ENCODE measurements at places on chromosomes 7 and 10.

GRCh38 chr10:17671307-17671706 lies 27.4 kb downstream of the STAM start:
- no peak for DNase-seq

- DNase-seq: no peak
Observed at GRCh38 chr10:78732381-78732780, 336.4 kb upstream of the ZMIZ1 start.

GRCh38 chr7:22944022-22944421 lies 69.9 kb downstream of the HYCC1 start:
- no peak for DNase-seq

- no peak for DNase-seq
Observed at GRCh38 chr10:72729528-72729927, 37.6 kb downstream of the MCU start.

GRCh38 chr7:65989694-65990080 lies 7.7 kb upstream of the GUSB start:
- no peak for DNase-seq

- DNase-seq: no peak
Observed at GRCh38 chr10:119826771-119827170, 45.9 kb downstream of the MCMBP start.

GRCh38 chr7:15555381-15555859 lies 6.4 kb downstream of the AGMO start:
- no peak for DNase-seq

DNA sequence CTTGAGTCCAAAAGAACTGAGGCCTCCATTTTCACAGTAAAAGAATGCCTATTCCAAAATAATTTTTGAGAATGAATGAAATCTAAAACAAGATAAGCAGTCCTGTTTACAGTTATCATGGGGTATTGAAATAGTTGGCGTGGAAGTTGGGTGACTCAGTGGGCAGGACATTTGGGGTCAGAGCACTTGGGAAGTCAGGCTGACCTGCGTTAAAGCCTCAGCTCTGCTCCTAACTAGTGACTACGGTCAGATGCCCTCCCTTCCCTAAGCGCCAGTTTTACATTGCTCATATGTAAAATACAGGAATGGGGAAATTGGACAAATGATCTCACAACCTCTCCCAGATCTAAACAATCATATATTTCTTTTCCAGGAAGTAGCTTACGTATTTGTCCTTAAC lies 2.3 kb upstream of the PAPSS2 start:
- no peak for DNase-seq

- DNase-seq: no peak
Observed at GRCh38 chr7:44064791-44065430, 456 bp downstream of the PGAM2 start.

GRCh38 chr7:19930851-19931250 lies 157.4 kb upstream of the TMEM196 start:
- no peak for DNase-seq

GRCh38 chr7:131354390-131354789 lies 26.7 kb downstream of the MKLN1 start:
- no peak for DNase-seq

GRCh38 chr10:71667387-71667752 lies 52.2 kb downstream of the C10orf105 start:
- DNase-seq: no peak

DNA sequence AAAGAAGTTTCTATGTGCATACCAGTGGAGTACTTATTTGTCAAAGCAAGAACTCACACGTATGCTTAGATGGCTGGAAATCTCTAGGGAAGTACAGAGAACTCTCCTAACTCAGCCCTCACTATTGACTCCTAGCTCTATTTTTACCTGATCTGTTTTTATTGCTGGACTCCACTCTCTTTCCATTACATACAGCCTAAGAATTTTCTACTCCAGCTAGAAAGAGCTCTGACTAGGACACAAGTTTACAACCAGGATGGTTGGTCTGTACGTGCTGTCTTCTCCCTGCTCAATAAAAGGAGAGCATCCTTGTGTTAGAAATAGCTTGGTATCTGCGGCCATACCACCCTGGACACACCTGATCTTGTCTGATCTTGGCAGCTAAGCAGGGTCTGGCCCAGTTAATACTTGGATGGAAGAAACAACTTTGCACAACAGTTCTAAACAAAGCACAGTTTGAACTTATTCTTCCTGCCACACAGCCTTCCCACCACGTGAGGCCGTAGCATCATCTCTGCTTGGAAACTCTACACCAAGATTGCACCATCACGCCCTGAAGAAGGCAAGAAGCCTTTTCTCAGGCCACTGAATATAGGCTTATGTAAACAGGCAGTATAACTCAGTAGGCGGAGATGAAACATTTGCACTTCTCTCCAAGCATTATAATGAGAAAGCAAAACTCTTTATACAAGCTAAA lies 50.7 kb downstream of the KCNMA1 start:
- no peak for DNase-seq

- DNase-seq: no peak
Observed at GRCh38 chr7:8120390-8121058, 141.4 kb downstream of the ICA1 start.

- DNase-seq: no peak
Observed at GRCh38 chr10:70051848-70052247, 798 bp upstream of the MACROH2A2 start.

DNA sequence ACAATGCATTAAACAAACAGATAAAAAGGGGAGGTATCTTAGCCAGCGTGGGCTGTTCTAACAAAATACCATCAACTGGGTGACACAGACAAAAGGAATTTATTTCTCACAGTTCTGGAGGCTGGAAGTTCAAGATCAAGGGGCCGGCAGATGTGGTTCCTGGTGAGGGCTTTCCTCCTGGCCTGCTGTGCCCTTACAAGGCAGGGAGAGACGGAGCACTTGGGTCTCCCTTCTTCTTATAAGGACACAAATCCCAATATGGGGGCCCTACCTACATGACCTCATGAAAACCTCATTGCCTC lies 281.6 kb upstream of the KLF14 start:
- no peak for DNase-seq
